NCI-H82 (cell line): ENCODE measurements at places on chromosomes 13 and 19.

DNA sequence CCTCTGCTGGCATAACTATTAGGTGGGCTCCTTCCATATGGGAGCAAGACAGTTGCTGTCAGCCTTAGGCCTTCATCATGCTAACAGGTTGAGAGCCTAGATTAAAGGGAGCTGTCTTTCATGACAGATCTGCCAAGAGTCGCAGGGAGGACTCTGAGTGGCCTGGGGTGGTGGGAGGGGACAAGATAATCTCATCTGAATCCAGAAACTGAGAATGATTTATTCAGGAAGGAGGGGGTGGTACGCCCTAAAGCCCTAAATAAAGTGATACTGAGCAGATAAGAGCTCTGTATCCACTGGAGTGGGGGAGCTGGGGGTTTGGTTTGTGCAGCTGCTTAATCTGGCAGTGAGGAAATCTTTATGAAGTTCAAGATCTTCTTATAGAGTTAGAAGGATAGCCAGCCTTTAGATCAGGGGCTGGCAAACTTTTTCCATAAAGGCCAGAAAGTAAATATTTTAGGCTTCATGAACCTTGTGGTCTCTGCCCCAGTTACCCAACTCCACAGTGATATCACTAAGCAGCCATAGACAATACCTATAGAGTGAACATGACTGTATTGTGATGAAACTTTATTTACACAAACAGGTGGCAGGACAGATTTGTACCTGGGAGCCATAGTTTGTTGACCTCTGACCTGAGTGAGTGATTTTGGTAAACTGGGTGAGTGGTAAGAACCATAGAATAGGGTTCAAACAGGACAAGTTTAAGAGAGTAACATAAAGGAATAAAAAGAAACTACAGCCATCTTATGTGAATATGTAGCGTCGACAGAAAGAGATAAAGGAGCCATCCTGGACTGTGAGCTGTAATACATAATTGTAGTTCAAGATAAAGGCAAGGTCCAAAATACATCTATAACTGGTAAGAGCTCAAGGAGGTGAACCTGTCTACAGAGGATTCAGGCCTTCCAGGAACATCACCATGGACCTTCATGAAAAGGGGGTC, 9.8 kb upstream of the STK24 start:
- DNase-seq, result peak; percentile 94

DNA sequence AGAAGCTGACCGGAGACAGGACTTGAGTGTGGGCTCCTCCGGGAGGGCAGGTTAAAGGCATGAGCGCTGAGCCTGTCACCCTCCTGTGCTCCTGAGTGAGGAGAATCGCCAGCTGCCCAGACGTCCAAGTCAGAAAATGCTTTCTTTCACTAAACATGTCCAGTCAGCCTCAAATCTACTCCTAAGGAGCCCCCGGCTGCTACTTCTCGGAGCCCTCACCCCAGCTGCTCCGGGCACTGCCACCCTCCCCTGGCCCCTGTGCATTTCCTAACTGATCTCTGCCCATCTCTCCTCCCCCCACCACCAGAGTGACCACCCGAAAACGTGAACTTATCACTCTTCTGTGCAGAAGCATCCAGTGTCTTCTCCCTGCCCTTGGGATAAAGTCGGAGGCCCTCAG, 277.5 kb upstream of the SOX1 start:
- DNase-seq, result no peak

DNA sequence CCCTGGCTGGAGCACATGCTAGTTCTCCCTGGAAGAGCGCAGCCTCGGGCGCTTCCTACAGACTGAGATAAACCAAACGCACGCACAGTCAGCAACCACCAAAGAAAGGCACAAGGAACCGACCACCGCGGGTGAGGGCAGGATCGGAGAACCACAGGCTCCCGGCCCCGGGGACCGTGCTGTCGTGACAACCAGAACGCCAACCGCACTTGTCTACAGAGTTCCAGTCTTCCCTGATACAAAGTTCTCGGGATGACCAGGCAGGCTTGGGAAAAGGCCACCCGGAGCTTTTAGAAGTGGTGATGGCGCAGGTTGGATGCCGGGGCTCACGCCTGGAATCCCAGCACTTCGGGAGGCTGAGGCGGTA, 33.1 kb upstream of the CACTIN start:
- no peak for DNase-seq

DNA sequence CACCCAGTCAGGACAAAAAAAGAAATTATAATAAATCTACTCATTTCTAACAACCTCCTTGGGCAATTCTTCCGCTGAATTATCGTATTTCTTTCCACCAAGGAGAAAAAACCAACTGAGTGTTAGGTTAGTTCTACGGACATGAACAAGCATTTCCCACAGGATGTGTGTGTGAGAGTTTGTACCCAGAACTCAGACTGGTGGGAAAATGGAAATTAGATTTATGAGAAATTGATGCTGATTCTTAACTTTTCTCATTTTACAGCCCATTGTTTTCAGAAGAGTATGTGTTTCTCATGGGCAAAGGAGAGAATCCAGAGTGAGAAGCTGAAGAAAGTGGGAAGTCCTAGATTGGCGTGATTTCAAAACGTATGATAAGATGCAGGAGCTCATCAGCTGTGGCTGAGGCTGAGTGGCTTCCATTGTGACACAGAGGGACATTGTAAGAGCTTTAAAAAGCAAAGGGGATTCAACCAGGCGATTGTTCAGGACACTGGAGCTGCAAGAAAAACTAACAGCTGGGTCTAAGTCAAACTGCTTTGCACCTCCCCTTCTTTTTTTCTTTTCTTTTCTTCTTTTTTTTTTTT, 184.7 kb upstream of the ARGLU1 start:
- peak; percentile 44 for DNase-seq

DNA sequence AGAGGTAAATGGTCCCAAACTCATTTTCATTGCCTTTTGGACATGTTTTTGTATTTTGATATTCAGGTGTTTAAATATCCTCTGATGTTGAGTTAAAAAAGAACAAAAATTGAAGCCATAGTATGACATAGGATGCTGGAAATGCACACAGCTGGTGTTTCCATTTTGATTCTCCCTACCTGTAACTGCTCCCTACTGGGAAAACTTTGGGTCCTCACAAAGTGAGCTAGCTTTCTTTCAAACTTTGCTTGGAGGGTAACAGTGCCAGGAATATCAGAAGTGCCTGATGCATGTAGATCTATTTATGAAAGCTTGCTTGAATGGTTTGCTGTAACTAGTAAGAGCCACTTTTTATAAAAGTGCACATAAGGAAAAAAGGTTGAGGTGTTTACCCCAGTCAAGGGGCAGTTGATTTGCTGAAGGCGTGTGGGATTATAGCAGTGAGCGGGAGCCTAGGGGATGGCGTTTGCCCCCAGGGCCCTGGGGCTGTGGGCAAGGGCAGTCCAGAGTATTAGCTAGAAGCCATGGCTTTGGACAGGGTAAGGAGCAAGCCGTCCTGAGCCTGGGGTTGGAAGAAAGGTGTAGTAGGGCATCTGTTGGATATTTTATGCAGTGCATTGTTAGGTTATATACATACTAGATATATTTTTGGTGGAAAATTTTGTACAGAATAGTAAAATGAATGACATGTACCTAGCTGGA, 4.3 kb downstream of the RPS9 start:
- no peak for DNase-seq

DNA sequence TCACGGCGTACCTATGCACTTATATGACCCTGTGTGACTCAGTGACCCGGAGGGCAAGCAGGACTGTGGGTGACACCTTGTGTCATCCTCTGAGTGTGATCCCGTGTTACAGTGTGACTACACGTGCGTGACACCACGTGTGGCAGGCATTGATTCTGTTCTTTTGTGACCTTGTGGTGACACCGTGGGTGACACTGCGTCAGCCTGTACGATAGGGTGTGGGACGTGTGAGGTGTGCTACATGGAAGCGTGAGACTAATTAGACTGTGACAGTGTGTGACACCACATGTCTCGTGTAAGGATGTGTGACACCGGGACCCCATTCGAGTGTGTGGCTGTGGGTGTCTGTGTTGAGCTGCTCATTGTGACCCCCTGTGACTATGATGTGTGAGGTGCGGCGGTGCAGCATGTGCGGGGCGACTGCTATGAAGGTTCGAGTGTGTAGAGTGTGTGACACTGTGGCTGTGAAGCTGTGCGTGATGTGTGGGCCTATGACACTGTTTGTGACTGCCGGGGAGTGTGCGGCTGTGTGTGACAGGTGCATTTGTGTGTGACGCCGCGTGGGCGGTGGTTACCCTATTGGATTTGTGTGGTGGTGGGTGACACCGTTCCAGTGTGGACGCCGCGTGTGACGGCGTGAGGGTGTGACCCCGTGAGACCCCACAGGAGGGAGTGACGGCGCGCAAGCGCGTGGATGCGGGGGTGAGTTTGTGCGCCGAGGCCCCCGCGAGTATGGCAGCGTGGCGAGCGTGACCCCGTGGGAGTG, 399 bp upstream of the SPTBN4 start:
- no peak for DNase-seq
